Neuronal stem cell (in vitro differentiated cells): ENCODE measurements at places on chromosomes 4 and X.

DNA sequence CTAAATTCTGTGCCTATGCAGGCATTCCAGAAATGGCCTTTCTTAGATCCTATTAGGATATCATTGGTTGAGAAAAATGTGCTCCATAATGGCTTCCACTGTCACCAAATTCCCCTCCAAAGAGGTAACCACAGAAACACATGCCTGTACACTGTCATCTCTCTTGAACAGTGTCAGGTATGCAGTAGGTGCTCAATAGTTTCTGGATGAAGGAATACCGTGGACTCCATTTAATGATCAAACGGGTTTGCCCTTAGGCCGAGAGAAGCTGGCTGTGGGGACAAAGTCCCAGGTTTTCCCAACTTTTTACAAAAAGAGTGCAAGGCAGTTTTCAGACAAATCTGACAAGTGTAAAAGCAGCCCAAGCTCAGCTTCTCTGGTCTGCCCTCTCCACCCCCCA is 16.5 kb upstream of the MTM1 start:
- DNase-seq = no peak

GRCh38 chr4:98571161-98571786 is 87.1 kb downstream of the TSPAN5 start:
- DNase-seq = no peak

DNA sequence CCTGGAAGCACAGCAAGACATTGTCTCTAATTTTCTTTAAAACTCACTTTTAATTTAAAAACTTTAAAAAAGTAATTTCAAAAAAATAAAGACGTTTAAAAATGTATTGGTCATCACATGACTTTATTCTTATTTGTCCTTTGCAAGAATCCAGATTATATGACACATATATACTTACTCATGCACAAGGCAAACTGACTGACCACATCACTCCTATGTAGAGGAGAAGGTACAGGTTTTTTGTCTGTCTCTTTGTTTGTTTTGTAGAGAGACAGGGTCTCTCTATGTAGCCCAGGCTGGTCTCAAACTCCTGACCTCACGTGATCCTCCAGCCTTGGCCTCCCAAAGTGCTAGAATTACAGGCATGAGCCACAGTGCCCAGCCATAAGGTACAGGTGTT is 28.6 kb downstream of the MAML3 start:
- no peak for DNase-seq

DNA sequence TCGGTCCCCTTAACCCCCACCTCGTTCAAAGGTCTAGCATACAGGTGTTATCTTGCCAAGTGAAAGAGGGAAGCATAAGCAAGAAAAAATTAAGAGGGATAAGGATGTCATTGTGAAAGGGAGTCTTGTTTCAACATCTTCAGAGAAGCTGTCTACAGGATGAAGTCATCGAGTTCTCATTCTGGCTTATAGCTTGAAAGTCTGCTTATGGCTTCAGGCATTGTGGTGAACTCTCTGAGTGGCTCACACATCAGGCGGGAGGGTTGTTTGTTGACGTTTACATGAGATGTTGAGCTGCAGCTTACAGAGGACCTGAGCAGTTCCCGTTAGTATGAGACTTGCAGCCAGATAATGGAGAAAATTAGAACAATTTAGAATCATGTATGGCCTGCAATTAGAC is 16.6 kb downstream of the MAGEA9B start:
- no peak for DNase-seq

DNA sequence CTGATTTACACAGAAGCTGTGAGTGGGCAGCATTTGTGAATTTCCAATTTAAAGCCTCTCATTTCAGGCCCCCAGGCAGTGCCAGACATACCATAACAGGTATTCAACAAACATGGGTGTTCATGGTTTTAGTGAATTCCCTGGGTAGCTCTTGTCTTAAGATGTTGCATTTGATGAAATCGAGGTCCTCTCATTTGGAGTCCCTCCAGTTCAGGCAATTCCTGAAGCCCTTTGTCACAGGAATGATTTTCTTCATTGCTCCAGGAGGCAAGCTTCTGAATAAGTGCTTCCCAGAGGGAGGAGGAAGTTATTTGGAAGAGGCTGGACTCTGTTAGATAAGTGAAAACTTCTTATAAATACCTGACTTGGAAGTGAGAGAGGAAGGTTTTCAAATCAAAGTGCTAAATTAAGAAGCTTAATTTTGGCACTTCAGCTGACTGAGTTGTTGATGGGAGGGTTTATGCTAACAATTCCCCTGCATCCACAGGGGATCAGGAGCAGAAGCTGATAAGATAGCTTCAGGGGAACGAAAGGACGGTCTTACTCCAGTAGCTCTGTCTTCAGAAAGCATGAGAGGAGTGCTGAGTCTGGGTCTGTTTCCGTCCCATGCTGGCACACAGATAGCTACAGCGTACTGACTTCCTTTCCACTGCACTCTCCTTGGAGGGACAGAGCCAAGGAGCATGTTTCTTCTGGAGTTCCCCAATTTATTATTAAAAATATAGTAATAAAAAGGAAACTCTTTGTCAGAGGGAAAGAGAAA is 543.1 kb downstream of the GBA3 start:
- DNase-seq = no peak

GRCh38 chr4:31334086-31334910 is 614.1 kb downstream of the PCDH7 start:
- no peak for DNase-seq

DNA sequence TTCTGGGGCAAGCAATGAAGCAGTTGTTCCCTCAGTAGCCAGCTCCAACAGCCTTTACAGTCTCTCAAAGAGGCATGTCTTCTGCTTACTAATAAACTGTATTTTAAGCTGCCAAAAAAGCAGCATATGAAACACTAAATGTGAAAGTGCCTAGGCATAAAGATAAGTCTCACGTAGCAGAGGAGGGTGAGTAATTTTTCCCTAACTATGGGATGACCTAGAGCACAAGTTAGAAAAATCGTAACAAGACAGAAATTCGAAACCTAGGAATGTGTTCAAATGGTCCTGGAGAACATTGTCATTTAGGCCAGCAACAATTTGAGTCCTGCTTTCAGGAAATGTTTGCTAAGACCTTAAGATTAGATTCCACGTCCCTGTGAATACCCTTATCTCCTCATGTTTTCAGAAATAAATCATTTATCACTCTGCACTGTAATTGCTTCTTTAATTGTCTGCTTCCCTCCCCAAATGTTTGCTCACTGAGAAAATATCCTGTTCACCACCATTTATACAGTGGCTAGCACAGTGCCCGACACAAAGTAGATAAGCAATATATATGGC is 222.2 kb downstream of the KCNIP4 start:
- DNase-seq = no peak

GRCh38 chr4:10806953-10807645 is 122.5 kb upstream of the CLNK start:
- DNase-seq = no peak

GRCh38 chrX:106246511-106246910 is 78.4 kb downstream of the PWWP3B start:
- DNase-seq = no peak

DNA sequence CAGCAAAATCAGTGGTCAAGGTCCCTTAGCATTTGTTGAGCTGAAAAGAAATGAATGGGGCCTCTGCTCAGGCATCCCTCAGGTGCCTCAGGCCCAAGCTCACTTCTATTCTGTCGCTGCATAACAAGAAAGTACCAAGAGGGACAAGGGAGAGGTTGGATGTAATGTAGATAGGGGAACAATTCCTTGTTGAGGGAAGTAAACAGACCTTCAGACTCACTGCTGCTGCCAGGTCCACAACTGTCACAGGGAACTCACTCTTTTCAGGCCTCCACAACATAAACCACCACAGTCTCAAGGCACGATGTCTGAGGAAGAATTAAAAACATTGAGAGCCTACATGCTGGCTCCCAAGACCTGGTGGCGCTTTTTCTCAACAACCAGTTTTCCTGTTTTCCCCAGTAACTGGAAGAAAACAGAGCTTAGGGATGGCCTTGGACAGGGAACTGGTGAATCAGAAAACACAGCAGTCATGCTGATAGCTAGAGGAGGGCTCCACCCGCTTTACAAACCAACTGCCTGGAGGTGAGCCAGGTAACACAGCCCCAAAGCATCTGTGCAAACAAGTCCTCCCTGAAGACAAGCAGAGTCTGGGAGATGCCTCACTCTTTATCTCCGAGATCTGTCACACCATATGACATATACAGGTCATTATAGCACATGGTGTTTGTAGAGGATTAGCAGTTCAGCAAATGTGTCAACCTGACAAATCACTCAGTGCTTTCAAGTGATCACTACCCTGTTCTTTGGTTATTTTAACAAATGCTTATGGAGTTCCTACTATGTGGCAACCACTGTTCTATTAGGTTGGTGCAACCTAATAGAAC is 14.3 kb upstream of the AWAT1 start:
- no peak for DNase-seq

- no peak for DNase-seq
Observed at GRCh38 chrX:40175511-40176350, 78.0 kb upstream of the BCOR start.

DNA sequence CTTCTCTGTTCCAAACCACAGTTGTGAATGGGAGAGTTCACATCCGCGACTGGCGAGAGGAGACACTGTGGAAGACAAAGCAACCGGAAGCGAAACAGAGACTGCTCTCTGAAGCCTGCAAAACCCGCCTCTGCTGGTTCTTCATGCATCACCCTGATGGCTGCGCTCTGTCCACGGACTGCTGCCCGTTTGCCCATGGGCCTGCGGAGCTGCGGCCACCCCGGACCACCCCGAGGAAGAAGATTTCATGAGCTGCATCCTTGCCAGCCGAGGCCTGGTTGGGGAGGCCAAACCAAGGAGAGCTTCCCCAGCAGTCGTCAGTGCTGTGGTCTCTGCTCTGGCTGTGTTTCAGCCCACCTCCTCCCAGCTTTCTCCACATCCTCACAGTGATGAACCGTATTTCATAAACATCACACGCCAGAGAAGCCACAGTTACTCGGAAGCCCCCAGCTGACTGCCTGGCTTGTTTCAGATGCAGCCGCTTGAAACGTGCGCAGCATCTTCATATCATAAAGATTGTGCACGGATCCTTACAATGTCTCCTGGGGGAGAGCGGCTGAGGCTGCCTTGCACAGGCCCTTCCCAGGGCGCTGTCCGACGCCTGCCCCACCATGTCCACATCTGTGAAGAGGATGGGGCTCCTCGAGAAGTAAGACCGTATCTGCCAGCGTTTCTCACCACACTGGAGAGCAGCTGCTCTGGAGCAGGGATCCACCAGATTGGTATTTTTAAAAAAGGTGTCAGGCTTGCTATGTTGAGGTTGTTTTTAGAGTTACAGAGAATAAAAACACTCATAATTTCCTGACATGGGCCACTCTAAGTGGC is 35.4 kb downstream of the TRMT44 start:
- DNase-seq = no peak

GRCh38 chrX:107687445-107687844 is 59.1 kb downstream of the PRPS1 start:
- DNase-seq = no peak
